ENCODE measurements at places on chromosomes 2 and 18.

DNA sequence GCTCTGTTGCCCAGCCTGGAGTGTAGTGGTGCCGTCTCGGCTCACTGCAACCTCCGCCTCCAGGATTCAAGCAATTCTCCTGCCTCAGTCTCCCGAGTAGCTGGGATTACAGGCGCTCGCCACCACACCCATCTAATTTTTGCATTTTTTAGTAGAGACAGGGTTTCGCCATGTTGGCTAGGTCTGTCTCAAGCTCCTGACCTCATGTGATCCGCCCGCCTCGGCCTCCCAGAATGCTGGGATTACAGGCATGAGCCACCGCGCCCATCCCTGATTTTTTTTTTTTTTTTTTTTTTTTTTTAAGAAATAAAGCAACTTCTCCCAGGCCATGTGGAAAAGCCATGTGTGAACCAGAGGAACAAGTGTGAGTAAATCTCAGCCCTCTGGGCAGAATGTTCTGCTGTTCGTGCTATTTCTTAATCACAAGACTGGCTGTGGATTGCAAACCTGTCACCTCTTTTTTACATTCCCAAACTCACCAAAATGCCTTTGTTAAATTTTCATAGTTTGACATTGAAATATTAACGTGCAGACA is 6.4 kb upstream of the SH3BP4 start:
- DNase-seq = no peak

DNA sequence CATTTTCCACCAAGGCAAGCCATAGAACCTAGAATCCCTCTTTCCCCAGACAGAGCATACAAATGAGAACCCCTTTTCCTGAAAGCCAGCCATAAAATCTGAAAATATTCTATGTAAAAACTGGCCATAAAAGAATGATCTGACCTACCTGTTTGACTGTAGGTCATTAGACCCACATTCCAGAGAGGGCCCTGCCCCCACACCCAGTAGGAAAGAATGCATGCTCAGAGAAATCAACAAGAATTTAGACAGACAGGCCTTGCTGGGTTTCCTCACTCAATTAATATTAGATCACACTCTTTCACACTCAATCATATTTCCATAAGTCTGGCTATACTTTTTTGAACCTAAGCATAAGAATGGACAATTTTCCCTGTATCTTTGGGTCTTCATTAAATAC is 929.5 kb downstream of the ERBB4 start:
- DNase-seq = no peak

DNA sequence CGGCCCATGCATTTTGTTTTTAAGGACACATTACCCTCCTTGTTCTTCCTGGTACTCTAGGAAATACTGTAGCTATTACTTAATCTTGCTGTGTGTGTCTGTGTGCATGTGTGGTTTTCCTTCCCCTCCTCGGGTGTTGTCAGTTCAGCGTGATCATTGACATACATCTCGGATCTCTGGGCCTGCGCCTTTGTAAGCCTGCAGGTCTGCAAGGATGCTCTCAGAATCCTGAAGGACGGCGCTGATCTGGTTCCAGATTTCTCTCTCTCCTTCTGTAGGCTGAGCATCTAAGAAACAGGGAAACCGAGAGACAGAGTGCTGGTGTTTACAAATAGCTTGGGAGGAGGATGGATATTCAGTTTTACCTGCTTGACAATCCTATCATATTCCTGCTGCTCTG is 100.2 kb downstream of the CYRIA start:
- no peak for DNase-seq

DNA sequence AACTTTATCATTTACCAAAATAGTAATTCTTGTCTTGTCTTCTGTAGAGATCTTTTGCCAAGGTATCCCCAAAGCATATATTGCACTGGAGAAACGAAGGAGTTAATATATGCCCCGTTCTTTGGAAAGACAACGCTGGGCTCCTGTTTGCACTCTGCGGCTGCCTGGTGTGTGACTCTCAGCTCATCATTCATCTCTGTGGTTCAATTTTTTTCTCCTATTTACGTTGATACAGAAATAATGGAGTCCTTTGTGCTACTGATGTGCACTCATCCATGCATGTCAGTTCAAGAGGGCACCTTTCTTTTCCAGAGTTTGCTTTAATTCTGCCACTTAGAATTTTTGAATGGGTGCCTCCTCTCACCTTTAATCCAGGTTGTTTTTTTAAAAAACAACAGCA is 655.5 kb downstream of the DCDC2C start:
- no peak for DNase-seq

- DNase-seq = no peak
These were observed 32.0 kb upstream of the CAB39 start for GRCh38 chr2:230680463-230681170.

DNA sequence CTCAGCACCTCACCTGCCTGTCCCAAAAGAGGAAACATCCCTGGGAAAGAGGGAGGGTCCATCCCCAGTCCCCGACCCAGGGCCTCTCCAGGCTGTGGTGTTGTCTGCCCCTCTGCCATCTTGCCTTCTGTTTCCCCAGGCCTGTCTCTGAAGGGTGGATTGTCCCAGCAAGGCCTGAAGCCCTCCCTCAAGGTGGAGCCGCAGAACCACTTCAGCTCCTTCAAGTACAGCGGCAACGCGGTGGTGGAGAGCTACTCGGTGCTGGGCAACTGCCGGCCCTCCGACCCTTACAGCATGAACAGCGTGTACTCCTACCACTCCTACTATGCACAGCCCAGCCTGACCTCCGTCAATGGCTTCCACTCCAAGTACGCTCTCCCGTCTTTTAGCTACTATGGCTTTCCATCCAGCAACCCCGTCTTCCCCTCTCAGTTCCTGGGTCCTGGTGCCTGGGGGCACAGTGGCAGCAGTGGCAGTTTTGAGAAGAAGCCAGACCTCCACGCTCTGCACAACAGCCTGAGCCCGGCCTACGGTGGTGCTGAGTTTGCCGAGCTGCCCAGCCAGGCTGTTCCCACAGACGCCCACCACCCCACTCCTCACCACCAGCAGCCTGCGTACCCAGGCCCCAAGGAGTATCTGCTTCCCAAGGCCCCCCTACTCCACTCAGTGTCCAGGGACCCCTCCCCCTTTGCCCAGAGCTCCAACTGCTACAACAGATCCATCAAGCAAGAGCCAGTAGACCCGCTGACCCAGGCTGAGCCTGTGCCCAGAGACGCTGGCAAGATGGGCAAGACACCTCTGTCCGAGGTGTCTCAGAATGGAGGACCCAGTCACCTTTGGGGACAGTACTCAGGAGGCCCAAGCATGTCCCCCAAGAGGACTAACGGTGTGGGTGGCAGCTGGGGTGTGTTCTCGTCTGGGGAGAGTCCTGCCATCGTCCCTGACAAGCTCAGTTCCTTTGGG is 47.2 kb downstream of the BOLA3 start:
- no peak for DNase-seq

- DNase-seq = no peak
These were observed 10.4 kb upstream of the KCNE4 start for GRCh38 chr2:223041527-223042109.

- no peak for DNase-seq
These were observed 31.2 kb downstream of the SCN9A start for GRCh38 chr2:166344286-166345113.

DNA sequence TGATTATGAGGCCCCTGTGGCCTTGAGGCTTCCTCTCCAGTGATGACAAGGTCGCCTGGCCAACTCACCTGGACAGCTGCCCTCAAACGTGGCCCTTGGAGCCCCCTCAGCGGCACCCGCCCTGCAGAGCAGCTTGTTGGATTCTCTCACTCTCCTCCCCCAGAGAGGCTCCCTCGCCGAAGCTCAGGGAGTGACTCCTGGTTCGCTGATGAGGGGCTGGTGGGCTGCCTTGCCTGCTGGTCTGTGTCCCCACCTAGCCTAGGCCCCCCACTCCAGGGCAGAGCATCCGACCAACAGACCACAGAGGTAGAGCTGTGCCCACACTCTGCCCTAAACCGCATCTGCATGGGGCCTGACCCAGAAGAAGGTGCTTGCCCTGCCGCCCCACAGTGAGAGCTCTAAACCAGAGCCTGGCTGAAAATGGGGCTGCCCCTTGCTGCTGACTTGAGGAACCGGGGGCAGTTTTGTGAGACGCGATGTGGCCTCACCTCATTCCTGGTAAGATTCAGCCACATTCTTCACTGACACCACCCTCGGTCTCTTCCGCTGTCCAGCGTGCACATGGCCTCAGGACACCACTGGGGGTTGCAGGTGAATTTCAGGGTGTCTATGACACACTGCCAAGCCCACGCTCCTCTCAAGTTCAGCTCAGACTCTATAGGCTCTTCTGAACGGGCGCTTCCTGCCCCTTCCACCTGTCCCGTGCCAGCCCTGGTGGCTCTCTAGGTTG is 131.6 kb downstream of the CABLES1 start:
- no peak for DNase-seq

GRCh38 chr2:69168144-69168813 is 155.3 kb downstream of the ANTXR1 start:
- no peak for DNase-seq

- no peak for DNase-seq
These were observed 679.7 kb downstream of the METTL4 start for GRCh38 chr18:1891641-1892040.

GRCh38 chr2:100606726-100607343 is 44.0 kb downstream of the PDCL3 start:
- no peak for DNase-seq

DNA sequence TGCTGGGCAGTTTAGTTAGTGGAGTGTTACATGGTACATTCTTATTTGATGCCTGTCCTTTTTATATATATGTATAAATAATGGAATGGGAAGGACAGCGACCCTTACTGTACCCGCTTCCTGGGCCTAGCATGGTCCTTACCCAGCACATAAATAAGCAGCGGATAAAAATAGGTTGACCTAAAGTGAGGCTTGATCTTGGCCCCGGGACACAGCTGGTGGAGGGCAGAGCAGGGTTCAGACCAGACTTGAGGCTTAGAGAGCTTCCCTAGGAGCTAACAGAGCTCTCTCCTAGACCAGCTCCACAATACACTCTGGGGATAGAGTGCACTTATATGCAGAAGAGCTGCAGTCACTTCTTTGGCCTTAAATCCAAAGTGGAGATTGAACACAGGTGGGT is 46.9 kb upstream of the RPL31 start:
- no peak for DNase-seq

GRCh38 chr2:85716346-85716914 is 22.3 kb downstream of the GNLY start:
- no peak for DNase-seq

DNA sequence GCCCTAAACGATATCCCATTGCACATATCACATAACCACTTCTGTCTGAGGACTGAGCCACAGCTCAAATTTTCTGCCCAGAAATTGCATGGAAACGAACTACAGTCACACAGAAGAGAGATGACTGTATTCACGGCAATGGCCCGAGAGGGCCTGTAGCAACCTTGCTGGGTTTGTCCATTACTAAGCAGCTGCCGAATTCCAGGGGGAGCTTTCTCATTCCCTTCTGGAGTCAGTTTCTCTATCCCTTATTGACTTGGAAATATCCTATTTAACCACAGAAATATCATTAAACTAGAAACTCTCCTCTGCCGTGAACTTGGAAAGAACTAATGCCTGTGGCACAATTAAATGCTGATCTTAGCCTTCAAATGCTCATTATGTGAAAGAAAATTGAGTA is 183.9 kb downstream of the DNER start:
- DNase-seq = no peak

DNA sequence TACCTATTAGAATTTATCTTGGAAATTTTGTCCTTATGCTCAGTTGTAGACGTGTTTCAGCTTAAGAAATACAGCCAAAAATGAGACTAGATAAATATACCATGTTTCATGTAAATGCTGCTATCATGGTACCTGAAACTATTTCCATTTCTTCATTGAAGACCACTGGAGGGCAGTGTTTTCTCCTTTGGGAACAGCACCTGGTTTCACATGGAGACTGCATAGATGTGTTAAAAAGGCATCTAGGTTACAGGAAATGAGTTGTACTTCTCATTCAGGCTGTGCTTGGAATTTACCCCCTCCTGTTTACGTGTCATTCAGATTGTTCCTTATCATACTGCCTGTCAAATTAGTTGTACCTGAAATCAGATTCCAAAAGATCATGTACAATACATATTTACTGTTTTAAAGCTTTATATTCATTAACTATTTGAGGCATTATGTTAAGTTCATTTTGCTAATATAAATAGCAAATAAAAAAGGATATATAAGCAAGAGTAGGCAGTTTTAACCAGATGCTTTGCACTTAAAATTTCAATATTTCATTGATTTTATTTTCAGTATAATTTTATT is 57.3 kb upstream of the PSMD14 start:
- no peak for DNase-seq

GRCh38 chr2:224151161-224151560 is 112.1 kb upstream of the SERPINE2 start:
- DNase-seq = no peak

- no peak for DNase-seq
These were observed 105.2 kb downstream of the GALNT14 start for GRCh38 chr2:31033032-31033431.

GRCh38 chr2:158378926-158379325 is 77.6 kb downstream of the CCDC148 start:
- DNase-seq = no peak

- DNase-seq = peak; percentile 79
These were observed 405 bp downstream of the SP3 start for GRCh38 chr2:173964565-173965371.

GRCh38 chr2:45614330-45614729 is 3.3 kb upstream of the SRBD1 start:
- DNase-seq = no peak

DNA sequence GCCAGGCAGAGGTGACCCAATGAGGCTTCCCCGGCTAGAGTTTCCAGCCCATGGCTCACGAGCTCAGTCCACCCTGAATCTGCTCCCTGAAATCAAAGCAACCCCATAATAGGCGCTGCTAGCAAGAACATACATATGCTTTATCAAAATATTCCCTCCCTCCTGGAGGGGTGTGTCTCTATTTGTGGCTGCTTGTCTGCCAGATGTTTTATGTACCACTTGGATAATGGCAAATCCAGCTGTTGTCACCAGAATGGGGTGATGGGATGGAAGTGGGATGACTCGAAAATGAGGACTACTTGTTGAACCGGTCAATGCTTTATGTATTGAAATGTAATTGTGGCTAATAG is 152.0 kb downstream of the GALNT14 start:
- DNase-seq = no peak

DNA sequence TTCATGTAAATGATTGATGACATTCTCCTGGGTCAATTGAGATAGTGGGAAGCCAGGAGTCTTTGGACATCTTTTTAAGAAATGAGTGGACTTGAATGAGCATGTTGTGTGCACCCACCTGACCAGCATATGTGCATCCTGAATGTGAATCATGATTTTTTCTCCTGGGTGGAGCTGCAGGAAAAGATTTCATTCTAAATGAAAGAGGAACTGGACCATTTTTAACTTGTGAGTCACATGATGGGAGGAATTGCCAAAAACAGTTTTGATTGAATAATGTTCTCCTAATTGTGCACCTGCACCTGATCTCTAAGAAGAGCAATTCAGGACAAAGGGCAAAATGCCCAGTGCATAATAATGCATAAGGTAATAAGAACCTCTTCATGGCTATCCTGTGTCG is 32.3 kb downstream of the COPS8 start:
- DNase-seq = no peak

- DNase-seq = no peak
These were observed 18.8 kb downstream of the MGAT4A start for GRCh38 chr2:98712145-98712544.

DNA sequence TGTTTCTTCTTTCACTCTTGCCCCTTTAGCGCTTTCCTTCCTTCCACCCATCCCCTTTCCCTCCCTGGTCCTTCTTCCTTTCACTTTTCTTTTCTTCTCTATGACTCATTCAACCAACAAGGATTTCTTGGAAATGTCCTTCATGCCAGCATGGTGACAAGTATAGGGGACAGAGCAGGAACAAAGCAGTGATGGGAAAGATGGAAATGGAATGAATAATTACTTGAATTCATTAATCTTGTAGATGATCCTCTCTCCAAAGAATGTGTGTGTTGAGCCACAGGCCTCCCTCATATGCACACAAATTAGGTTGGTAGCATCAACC is 1.5 kb downstream of the VAMP5 start:
- no peak for DNase-seq
